Left ventricle myocardium inferior (tissue), 1 donor: ENCODE measurements at places on chromosomes 3 and 15.

DNA sequence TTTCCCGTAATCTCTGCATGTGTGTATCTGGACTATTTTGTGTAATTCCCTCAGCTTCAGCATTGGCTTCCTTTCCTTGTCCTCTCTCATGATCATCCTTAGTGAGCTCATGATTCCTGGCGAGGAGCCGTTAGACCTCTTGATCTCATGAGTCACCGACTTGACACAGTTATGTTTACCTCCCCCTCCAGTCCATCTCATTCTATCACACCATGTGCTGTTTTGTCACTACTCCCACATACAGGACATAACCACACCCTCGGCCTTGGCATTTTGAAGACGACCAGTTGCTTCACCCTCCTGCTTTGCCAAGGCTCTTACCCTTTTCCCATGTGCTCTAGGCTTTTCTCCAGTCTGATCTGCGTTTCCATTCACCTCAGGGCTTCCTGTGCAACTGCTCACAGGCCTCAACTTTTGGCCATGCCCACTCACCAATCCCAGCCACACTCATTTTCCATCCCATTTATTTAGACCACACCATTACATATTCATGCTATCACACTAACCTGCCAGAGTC, 41.5 kb downstream of the CP start:
- H3K27me3 ChIP-seq, result no peaks in the 10 kb centered on the region
- peak; percentile 65 for DNase-seq

- DNase-seq, result no peak
- H3K4me1 ChIP-seq, result peaks cover 19% of the 10 kb centered on the region
- H3K36me3 ChIP-seq, result no peaks in the 10 kb centered on the region
- H3K27me3 ChIP-seq, result no peaks in the 10 kb centered on the region
- H3K27ac ChIP-seq, result no peak overlapping the region
- no peak overlapping the region for H3K4me3 ChIP-seq
Measured at GRCh38 chr15:47409038-47409437, 308.3 kb upstream of the SEMA6D start.

- no peak for DNase-seq
- peaks cover 11% of the 10 kb centered on the region for H3K4me1 ChIP-seq
- H3K36me3 ChIP-seq, result peaks cover 42% of the 10 kb centered on the region
- no peak overlapping the region for H3K4me3 ChIP-seq
Measured at GRCh38 chr15:89907289-89907688, 5.5 kb downstream of the ARPIN start.

GRCh38 chr15:49320351-49320750, 102.7 kb upstream of the FGF7 start:
- DNase-seq, result no peak
- peak overlapping the region; percentile 46 for H3K27ac ChIP-seq
- H3K36me3 ChIP-seq, result peaks cover 41% of the 10 kb centered on the region
- H3K27me3 ChIP-seq, result no peaks in the 10 kb centered on the region
- no peak overlapping the region for H3K4me3 ChIP-seq
- H3K4me1 ChIP-seq, result peaks cover 19% of the 10 kb centered on the region

DNA sequence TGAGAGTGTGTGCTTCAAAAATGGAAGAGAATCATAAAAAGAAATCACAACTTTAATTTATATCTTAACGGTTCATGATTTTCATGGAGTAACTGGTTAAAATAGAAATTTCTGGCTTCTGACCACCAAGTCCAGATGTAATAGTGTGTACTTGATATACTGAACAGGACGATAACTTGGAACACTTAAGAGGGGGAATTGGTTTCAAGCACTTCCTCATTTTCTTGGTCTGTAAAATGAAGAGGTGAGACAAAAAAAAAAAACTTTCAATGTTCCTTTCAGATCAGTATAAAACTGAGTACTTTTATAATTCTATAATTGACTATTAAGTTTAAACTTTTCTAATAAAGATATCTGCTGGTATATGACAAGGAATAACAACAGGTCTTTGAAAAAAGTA, 64.0 kb upstream of the TRA2B start:
- H3K4me1 ChIP-seq, result no peaks in the 10 kb centered on the region
- DNase-seq, result no peak
- no peak overlapping the region for H3K27ac ChIP-seq
- no peaks in the 10 kb centered on the region for H3K36me3 ChIP-seq
- peaks cover 9% of the 10 kb centered on the region for H3K27me3 ChIP-seq

DNA sequence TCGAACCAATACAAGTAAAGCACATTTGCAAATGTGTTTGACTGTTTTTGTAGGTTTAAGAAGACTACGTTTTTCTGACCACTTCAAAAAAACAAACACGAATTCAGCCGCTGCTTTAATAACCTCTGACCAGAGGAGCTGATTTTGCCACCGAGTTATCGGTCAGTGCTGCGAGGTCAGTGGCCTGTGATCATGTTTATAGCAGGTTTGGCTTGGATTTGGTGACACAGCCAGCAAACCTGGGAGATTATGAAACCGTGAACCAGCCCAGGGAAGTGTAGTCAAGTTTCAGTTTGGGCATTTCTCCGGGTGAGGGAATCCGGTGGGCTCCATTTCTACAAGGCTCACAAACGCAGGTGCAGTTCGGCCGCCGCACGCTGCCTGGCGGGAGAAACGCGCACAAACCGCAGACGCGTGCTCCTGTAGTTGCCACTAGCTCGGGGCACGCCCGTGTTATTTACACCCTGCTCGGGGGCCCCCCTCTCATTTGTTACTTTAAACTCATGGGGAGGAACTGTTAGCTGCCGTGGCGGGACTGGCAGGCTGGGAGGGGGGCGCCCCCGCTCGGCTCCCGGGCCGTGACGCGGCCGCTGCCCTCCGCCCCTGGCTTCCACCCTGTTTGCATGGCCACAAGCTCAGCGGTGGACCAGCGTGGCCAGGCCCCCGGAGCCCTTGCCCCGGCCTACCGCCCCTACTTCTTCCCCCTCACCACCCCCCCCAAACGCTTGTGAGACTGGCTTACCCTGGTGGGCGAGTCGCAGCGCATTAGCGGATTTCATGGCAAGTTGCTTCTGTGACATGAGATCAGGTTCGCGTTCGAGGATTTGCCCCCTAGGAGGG, 13.6 kb upstream of the ONECUT1 start:
- H3K27me3 ChIP-seq, result peaks cover 100% of the 10 kb centered on the region
- H3K4me3 ChIP-seq, result peak overlapping the region; percentile 49
- no peak for DNase-seq
- peaks cover 33% of the 10 kb centered on the region for H3K4me1 ChIP-seq
- no peaks in the 10 kb centered on the region for H3K36me3 ChIP-seq

DNA sequence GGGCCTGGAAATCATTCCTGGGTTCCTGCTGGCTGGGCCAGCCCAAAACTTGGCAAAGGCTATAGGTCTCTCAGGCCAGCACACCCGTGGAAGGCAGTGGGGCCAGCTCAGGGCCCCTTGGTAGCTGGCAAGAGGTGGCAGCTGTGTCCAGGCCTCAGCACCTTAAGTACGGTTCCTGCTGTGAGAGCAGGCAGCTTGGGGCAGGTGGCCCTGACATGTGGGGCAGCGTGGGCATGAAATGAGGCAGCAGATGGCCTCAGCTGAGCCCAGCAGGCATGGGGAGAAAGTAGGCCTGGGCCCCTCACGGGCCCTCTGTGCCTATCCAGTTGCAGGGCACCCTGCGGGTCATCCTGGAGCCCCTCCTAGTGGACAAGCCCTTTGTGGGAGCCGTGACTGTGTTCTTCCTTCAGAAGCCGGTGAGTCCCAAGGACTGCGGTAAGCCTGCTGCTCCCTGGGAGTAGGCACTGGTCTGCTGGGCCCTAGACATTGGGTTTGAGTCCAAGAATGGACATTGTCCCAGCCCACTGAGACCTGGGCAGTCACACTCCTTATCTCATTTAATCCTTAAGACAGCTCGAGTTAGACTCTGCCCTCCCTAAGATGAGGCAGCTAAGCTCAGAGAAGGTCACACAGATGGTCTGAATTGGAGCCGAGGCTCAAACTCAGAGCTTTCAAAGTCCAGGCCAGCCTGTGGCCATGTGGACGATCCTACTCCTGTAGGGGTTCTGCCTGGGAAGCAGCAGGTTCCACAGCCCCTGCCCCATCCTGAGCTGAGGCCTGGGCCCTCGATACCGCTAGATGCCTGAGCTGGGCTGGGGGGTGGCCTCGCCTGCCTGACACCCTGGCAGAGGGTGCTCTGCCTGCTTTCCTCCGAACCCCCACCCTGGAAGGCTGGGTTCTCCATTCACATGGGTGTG, 25.5 kb downstream of the ESYT3 start:
- H3K27ac ChIP-seq, result peak overlapping the region; percentile 3
- no peak overlapping the region for H3K4me3 ChIP-seq
- H3K4me1 ChIP-seq, result peaks cover 22% of the 10 kb centered on the region
- H3K36me3 ChIP-seq, result no peaks in the 10 kb centered on the region
- DNase-seq, result no peak

GRCh38 chr3:14460342-14461005, 58.1 kb downstream of the SLC6A6 start:
- H3K27ac ChIP-seq, result peak overlapping the region; percentile 67
- no peak overlapping the region for H3K4me3 ChIP-seq

GRCh38 chr3:15342945-15343344, 10.6 kb upstream of the SH3BP5 start:
- H3K27me3 ChIP-seq, result no peaks in the 10 kb centered on the region
- no peak overlapping the region for H3K27ac ChIP-seq
- no peaks in the 10 kb centered on the region for H3K4me1 ChIP-seq

- H3K4me3 ChIP-seq, result no peak overlapping the region
- no peaks in the 10 kb centered on the region for H3K36me3 ChIP-seq
- no peak for DNase-seq
Measured at GRCh38 chr3:187773233-187774184, 28.2 kb upstream of the BCL6 start.

DNA sequence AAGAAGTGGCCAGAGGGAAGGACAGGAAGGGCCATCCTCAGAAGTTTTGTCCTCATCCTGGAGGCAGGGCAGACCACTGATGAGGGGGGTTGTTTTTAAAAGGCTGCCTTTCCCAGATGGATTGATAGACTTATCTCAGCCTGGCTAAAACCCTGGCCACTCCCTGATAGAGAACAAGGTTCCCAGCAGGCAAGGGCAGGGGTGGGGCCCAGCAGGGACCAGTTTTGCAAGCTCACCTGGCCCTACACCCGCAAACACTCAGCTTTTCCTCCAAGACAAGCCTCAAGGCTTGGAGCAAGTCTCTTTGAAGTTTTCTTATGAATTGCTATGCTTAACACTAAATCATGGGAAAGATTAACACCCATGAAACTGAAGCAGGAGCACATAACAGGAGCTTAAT, 9.1 kb downstream of the LIPC start:
- H3K36me3 ChIP-seq, result no peaks in the 10 kb centered on the region
- no peak for DNase-seq
- peaks cover 56% of the 10 kb centered on the region for H3K4me1 ChIP-seq
- peak overlapping the region; percentile 92 for H3K27ac ChIP-seq

- peaks cover 11% of the 10 kb centered on the region for H3K4me1 ChIP-seq
- no peak for DNase-seq
- H3K27ac ChIP-seq, result no peak overlapping the region
- H3K36me3 ChIP-seq, result no peaks in the 10 kb centered on the region
Measured at GRCh38 chr3:17352620-17353019, 389.8 kb downstream of the TBC1D5 start.

- no peak for DNase-seq
- H3K27me3 ChIP-seq, result no peaks in the 10 kb centered on the region
- no peak overlapping the region for H3K27ac ChIP-seq
- H3K4me1 ChIP-seq, result no peaks in the 10 kb centered on the region
Measured at GRCh38 chr3:153688301-153689120, 432.7 kb upstream of the ARHGEF26 start.

- H3K4me1 ChIP-seq, result peaks cover 28% of the 10 kb centered on the region
- H3K27ac ChIP-seq, result peak overlapping the region; percentile 81
- no peaks in the 10 kb centered on the region for H3K27me3 ChIP-seq
- H3K4me3 ChIP-seq, result no peak overlapping the region
Measured at GRCh38 chr15:62941699-62942098, 100.8 kb upstream of the TPM1 start.

GRCh38 chr3:141076797-141077571, 25.8 kb downstream of the SPSB4 start:
- H3K4me3 ChIP-seq, result peak overlapping the region; percentile 52
- H3K27me3 ChIP-seq, result no peaks in the 10 kb centered on the region
- peak overlapping the region; percentile 73 for H3K27ac ChIP-seq
- no peaks in the 10 kb centered on the region for H3K36me3 ChIP-seq
- H3K4me1 ChIP-seq, result peaks cover 34% of the 10 kb centered on the region
